ENCODE measurements at places on chromosomes 4 and X.

- peak; percentile 51 for DNase-seq
These were observed 149.5 kb downstream of the DHRSX start for GRCh38 chrX:2351321-2351720.

DNA sequence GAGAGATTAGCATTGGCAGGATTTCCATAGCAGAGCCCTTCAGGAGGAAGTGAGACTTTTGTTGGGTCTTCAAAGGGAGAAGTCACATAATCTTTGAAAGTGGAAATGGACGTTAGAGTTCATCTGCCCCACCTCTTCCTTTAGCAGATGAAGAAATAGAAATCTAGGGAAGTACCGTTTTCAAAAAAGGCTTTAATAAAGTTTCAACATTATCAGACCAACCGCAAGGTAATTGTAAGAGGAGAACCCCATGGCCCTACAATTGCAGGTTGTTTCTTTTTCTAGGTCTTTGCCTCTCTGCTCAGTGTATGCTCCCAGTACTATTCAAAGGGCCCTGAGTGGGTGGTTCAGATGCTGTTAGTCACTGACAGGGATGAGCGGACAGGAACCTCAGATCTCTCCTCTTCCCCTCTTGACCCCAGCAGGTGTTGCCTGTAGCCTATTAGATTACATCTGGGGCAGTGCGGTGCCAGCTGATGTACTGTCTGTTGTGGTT is 48.6 kb upstream of the AP1S2 start:
- no peak for DNase-seq

GRCh38 chr4:47945930-47946726 is 31.7 kb upstream of the NFXL1 start:
- DNase-seq = no peak

DNA sequence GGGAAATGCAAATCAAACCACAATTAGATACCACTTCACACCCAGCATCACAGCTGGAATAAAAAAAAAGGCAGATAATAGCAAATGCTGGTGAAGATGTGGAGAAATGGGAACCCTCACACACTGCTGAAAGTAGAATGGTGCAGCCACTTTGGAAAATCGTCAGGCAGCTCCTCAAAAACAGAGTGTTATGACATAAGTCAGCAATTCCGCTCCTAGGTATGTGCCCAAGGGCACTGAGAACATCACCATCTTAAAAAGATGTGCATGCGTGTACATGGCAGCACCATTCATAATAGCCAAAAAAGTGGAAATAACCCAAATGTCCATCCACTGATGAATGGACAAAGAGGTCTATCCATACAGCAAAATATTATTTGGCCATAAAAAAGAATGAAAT is 28.0 kb downstream of the HMX1 start:
- no peak for DNase-seq

DNA sequence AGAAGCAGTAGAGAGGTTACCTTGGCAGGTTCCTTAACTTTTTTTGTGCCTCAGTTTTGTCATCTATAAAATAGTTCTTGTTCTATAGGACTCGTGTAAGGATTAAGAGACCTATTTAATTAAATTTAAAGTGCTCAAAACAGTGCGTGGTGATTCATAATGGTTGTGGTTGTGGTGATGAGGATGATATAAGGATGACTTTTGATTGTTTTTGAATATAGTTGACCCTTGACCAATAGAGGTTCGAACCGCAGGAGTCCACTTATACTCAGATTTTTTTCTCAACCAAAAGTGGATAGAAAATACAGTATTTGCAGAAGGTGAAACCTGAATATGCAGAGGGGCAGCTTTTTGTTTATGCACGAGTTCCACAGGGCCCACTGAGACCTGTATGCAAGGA is 14.6 kb downstream of the SMAD1 start:
- no peak for DNase-seq

- DNase-seq = peak; percentile 12
These were observed 486.6 kb downstream of the FAT4 start for GRCh38 chr4:125801373-125801772.
